ENCODE measurements at places on chromosomes 12 and 14.
A peak's percentile ranks its signal among the peaks of the same experiment; 100 is the strongest.

DNA sequence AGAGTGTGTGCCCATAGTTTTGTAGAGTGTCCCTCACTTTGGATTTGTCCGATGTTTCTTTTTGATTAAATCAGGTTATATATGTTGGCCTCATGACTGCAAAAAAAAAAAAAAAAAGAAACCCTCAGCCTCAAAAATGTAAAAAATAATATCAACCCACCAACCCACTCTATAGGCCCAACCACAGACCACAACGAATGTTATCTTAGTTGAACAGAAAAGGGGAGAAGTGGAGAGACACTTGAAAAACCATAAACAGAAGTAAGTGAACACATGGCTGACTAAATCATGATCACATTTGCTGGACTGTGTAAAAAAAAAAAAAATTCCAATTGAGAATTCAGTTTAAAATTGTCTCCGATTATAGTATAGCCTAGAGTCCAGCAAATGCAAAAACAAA, 45.5 kb upstream of the ST8SIA1 start:
- no peak overlapping the region for H3K27ac ChIP-seq
- no peak for DNase-seq
- H3K4me1 ChIP-seq = no peaks in the 10 kb centered on the region
- H3K27me3 ChIP-seq = no peaks in the 10 kb centered on the region
- no peak overlapping the region for H3K4me3 ChIP-seq

DNA sequence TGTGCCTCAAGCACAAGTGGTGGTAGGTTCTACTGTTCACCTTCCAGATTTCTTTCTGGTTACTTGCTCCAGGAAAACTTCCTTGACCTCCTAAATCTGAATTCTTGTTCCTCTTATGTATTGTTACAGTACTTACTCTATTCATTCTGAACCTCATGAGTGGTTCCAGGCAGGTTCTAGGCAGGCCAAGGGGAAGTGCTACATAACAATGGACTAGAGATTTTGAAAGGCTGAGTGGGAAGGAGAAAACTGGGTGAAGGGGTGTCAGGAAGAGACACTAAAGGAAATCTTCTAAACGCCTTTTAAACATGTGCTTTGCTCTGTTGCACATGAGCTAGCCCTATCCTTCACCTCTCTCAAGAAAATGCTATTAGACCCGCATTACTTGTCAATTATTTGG, 1.6 kb downstream of the YARS2 start:
- H3K27ac ChIP-seq = peak overlapping the region; percentile 83
- peak overlapping the region; percentile 91 for H3K4me3 ChIP-seq
- H3K4me1 ChIP-seq = peaks cover 19% of the 10 kb centered on the region
- no peak for DNase-seq
- H3K27me3 ChIP-seq = no peaks in the 10 kb centered on the region

DNA sequence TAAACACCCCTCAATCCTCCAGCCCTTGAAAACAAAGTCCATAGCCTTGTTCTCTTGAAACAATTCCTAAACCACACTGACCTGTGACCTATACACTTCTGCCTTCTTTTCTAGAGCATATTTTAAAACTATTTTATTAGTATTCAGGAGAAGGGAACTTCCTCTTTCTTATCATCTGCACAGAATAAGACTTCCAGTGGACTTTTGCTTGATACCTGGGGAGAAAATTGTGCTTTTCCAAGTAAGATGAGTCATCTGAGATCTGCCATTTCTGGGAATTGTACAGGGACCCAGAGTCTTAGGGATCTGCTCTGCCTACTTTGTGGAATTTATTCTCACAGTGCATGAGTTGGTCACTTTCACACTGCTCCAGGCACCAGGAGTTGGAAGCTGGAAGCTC, 10.5 kb upstream of the WNT5B start:
- H3K4me3 ChIP-seq = no peak overlapping the region
- no peak for DNase-seq
- H3K27ac ChIP-seq = no peak overlapping the region
- H3K36me3 ChIP-seq = no peaks in the 10 kb centered on the region
- H3K27me3 ChIP-seq = peaks cover 19% of the 10 kb centered on the region
- H3K4me1 ChIP-seq = peaks cover 37% of the 10 kb centered on the region

DNA sequence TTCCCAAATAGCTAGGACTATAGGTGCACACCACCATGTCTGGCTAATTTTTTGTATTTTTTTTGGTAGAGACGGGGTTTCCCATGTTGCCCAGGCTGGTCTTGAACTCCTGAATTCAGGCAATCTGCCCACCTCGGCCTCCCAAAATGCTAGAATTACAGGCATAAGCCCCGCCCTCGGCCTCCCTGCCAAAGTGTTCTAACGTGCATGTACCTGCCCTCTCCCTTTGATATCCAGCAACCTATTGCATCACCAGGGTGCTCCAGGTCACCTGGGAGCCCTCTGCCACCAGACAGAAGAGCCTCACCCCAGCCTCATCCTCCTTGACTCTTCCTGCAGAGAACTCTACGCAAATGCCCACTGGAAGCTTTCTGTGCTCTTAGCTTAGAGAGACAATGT, 2.2 kb upstream of the EML1 start:
- no peak overlapping the region for H3K4me3 ChIP-seq
- peaks cover 21% of the 10 kb centered on the region for H3K4me1 ChIP-seq
- H3K27me3 ChIP-seq = peaks cover 47% of the 10 kb centered on the region
- no peak for DNase-seq
- no peak overlapping the region for H3K27ac ChIP-seq

GRCh38 chr12:132617822-132618682, 524 bp upstream of the P2RX2 start:
- DNase-seq = no peak
- H3K4me3 ChIP-seq = no peak overlapping the region
- peaks cover 13% of the 10 kb centered on the region for H3K36me3 ChIP-seq
- peak overlapping the region; percentile 28 for H3K27ac ChIP-seq

GRCh38 chr14:104975481-104976197, 2.5 kb downstream of the AHNAK2 start:
- H3K4me1 ChIP-seq = peaks cover 10% of the 10 kb centered on the region
- no peak overlapping the region for H3K27ac ChIP-seq
- peaks cover 33% of the 10 kb centered on the region for H3K27me3 ChIP-seq
- H3K36me3 ChIP-seq = no peaks in the 10 kb centered on the region
- no peak for DNase-seq
- no peak overlapping the region for H3K4me3 ChIP-seq

DNA sequence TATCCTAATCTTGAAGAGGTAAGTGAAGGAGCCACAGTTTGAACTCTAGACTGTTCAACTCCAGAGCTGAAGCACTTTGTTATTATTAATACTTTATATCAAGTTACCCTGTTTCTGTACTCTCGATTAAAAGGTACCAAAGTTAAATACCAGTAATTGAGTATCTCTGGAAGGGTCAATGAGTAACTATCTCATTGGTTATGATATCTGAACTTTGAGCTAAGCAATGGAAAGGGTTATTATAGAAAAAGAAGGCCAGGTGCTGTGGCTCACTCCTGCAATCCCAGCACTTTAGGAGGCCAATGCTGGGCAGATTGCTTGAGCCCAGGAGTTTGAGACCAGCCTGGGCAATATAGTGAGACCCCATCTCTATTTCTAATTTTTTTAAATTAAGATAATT, 9.9 kb downstream of the TMEM19 start:
- no peak for DNase-seq
- H3K4me3 ChIP-seq = no peak overlapping the region
- no peaks in the 10 kb centered on the region for H3K27me3 ChIP-seq

DNA sequence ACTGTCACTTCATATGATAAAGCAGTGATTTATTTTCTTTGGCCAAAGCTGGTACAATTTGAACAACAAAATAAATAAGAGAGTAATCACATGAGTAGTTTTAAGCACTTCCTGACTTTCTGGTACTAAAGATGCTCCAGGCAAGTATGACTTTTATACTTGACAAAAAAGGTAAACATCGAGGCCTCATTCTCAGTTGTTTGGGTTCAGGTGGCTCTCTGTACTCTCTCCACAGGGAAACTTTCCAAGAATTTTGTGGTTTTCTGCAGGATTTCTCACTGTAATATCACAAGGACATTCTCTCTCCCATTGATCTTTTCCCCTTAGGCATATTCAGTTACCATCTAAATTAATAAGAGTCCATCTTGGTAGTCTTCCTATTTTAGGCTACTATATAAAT, 26.6 kb upstream of the KCNC2 start:
- no peak overlapping the region for H3K4me3 ChIP-seq
- no peaks in the 10 kb centered on the region for H3K36me3 ChIP-seq
- no peaks in the 10 kb centered on the region for H3K4me1 ChIP-seq
- H3K27ac ChIP-seq = no peak overlapping the region
- no peak for DNase-seq

DNA sequence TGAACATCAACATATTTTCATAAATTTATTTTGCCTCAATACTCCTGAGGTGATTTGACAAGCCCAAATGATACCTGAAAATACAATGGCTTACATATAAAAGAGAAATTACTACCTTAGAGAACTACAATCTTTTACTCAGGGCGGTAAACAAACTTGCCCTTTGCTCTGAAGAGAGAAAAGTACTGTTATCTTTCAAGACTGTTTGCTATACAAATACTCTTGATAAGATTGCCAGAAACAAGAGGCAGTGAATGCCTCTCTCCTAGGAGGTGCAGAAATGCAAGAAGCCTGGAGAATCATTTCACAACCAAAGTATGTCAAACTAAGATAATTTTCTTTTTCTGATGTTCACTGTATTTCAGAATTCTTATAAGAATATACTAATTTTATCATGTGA, 160.3 kb downstream of the ALX1 start:
- H3K36me3 ChIP-seq = no peaks in the 10 kb centered on the region
- H3K27me3 ChIP-seq = no peaks in the 10 kb centered on the region
- DNase-seq = no peak
- no peaks in the 10 kb centered on the region for H3K4me1 ChIP-seq

DNA sequence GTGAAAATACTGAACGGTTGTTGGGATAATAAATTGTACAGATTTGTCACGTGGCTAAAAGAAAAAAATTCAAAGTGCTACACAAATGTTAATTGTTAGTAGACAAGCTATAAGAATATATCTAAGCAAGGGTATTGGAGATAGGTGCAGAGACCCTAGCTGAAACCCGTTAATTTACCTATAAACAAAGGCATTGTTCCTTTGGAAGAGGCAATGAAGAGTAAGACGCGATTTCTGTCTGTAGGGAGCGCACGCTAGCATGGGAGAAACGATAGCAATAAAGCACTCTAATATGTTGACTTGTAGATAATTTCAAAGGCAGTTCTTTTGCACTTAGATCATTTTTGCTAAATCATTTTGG, 565 bp downstream of the CCDC77 start:
- peaks cover 6% of the 10 kb centered on the region for H3K4me1 ChIP-seq
- peak; percentile 42 for DNase-seq
- H3K27me3 ChIP-seq = no peaks in the 10 kb centered on the region
- peaks cover 9% of the 10 kb centered on the region for H3K36me3 ChIP-seq
- H3K4me3 ChIP-seq = no peak overlapping the region
- no peak overlapping the region for H3K27ac ChIP-seq

DNA sequence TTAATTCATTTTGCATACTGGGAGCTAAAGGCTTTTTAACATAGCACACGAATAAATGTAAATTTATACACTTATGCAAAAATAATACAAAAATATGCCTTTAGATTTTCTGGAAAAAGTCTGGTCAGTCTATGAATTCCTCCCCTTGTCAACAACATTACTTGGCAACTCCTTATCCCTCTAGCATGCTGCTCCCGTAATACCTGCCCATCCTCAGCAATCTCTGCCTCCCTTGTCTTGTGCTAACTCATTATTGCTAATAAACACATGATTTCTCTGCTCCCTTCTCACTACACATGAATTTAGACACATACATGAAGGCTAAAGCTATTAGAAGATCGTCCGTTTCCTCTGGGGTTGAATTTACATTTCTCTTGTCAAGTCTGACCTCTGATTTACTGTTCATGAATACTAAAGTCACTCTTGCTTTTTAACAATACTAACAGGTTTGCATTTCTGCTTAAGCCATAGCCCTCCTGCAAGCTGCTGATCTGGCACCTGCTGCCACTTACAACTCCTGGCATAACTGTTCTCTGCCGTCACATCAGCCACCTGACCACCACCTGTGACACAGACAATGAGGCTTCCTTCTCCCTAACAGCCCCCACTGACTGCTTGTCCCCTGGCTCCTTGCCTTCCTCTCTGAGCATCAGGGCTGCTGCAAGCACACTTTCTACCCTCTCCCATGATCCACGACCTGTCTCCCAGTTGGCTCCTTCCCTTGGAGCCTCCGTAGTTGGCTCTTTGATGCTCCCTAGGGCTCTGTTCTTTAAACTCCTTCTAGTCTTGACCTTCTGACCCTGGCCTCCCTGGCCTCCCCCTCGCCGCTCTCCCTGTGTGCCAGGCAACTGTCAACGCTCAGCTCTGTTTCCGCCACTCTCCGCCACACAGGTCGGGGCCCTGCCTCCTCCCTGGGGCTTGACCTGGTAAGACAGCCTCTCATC, 177.6 kb downstream of the CALM1 start:
- H3K27ac ChIP-seq = no peak overlapping the region
- no peak for DNase-seq

GRCh38 chr14:68285421-68286179, 466.0 kb downstream of the RAD51B start:
- H3K27me3 ChIP-seq = no peaks in the 10 kb centered on the region
- peaks cover 2% of the 10 kb centered on the region for H3K36me3 ChIP-seq
- peak overlapping the region; percentile 75 for H3K27ac ChIP-seq
- H3K4me3 ChIP-seq = no peak overlapping the region
- peak; percentile 62 for DNase-seq
- peaks cover 44% of the 10 kb centered on the region for H3K4me1 ChIP-seq

GRCh38 chr12:108060067-108060466, 69.0 kb upstream of the WSCD2 start:
- no peaks in the 10 kb centered on the region for H3K4me1 ChIP-seq
- peaks cover 11% of the 10 kb centered on the region for H3K27me3 ChIP-seq
- no peak overlapping the region for H3K4me3 ChIP-seq
- H3K36me3 ChIP-seq = no peaks in the 10 kb centered on the region
- no peak for DNase-seq

DNA sequence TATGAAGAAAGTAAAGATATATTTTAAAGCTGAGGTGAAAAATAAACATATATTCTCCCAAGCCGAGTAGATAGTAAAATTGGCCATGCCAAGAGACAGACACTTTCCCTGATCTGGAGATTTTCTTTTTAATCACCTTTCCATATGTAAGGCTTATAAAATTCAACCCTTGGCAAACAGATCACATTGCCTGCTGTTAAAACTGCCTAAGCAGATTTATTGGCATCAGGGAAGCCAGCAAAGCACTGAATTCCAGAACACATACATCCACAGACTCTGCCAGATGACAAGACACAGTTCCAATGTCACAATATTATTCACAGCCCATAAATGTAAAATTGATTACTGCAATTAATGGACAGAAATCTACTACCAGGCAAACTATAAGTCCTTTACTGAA, 78.2 kb upstream of the GARIN2 start:
- H3K4me1 ChIP-seq = no peaks in the 10 kb centered on the region
- H3K27me3 ChIP-seq = peaks cover 3% of the 10 kb centered on the region
- H3K27ac ChIP-seq = no peak overlapping the region
- H3K4me3 ChIP-seq = no peak overlapping the region
